T-helper 9 cell (primary cell): ENCODE measurements at places on chromosomes 6 and 20.

DNA sequence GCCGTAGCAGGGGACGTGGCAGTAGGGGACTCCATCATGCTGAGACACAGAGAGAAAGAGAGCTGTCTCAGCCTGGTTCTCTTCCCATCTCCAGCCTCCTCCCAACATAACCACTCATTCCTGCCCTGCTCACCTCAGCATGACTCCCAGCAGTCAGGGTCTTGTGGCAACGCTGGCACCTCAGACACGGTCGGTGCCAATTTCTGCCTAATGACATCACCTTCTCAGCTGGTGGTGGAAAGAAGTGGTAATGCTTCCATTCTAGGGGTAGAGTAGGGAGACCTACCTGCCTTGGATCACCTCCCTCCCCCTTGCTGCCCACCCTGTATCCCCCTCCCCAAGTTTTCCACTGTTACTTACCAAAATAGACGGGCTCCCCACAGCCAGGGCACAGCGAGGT, 2.5 kb downstream of the CRIP3 start:
- no peak for DNase-seq

- no peak for DNase-seq
Observed at GRCh38 chr6:23953976-23954375, 172.0 kb upstream of the NRSN1 start.

- DNase-seq, result no peak
Observed at GRCh38 chr20:48486065-48486464, 341.7 kb downstream of the PREX1 start.

DNA sequence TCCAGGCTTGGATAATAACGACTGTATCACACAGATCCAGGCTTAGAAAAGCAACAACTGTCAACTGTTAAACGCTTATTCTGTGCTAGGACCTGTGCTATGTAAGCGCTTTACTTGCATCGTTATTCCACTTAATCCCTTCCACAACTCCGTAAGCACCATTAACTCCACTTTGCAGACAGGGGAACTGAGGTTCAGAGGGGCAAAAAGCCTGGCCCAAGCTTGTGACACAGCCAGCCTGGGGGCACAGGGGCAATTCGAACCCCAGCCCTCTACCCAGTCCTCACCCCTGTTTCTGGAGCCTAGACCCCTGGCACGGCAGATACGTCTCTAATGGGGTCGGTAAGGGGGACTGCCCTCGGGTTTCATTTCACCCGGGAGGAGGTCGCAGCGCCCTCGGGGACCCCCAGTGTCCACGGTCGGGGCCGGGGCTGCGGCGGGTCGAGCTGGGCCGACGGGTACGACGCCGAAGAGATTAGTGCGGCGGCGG, 411 bp downstream of the DSN1 start:
- no peak for DNase-seq

- no peak for DNase-seq
Observed at GRCh38 chr20:25055711-25056495, 2.0 kb downstream of the ACSS1 start.

DNA sequence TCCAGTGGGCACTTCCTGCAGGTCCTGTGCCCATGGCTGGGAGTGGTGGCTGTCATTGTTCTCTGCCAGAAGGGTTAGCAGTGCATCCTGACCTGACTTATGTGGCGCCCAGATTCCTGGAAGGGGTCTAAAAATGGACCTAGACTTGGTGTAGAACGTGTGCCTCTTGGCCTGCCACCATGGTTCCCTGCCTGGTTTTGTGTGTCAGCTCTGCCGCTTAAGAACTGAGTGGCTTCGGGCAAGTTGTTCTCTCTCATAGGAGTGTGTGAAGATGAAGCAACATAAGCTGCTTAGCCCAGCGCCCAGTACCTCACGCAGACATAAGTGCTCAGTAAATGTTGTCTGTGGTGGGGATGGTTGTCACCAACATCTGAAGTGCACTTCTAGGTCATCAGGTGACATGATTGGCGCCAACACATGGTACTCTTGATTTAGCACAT, 52.1 kb downstream of the PTPN1 start:
- DNase-seq, result no peak

- no peak for DNase-seq
Observed at GRCh38 chr20:19530006-19530405, 228.1 kb upstream of the RIN2 start.

DNA sequence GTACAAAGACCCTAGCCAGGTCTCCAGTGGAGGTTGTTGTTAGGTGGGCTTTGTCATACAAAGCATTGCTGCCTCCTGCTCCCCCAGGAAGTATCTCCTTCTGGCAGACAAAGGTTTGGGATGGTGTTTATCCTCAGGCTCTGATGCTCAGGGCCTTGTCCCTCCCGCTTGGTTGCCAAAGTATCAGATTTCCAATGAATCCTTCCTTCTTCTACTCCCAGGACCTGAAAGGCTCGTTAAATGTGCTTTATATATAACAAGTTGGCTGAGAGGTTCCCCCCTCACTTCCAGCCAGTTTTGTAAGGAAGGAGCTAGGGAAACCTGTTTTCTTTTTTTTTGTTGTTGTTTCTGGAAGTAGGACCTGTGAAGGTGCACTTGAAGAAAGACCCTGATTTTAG, 14.4 kb downstream of the PTK7 start:
- DNase-seq, result no peak

DNA sequence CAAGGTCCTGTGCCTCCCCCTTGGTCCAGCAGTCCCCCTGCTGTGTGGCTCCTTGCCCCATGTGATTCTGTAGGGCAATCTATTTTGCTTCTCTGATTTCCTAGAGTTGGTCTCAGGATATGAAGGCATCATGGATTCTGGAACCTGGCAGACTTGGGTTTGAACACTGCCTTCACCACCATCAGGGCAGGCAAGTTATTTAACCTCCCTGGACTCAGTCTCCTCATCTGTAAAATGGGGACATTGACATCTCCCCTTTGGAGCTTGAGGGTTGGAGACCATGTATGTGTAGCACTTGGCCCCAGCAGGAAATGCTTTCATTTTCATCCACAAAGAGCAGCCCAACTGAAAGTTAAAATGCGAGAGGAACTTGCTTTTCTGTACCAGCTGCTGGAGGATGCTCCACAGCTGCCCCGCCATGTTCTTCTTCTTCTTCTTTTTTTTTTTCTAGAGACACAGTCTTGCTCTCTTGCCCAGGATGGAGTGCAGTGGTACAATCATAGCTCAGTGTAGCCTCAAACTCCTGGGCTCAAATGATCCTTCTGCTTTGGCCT, 6.7 kb downstream of the TOX2 start:
- DNase-seq, result no peak

- no peak for DNase-seq
Observed at GRCh38 chr6:161318456-161318855, 44.6 kb upstream of the AGPAT4 start.

- DNase-seq, result no peak
Observed at GRCh38 chr6:167708501-167709094, 118.1 kb upstream of the AFDN start.

DNA sequence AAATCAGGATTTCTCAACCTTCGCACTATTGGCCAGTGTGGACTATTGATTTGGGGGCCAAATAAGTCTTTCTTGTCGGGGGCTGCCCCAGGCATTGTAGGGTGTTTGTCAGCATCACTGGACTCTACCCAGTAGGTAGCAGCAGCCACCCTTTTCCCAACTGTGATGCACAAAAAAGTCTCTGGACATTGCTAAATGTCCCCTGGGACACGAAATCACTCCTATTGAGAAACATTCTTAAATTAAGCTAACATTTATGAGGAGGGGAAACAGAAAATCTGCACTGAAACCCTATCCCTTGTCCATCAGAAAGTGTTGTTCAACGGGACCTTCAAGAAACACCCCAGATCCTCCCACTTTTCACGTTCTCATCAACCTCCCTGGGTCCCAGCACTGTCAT, 54.2 kb downstream of the NFATC2 start:
- no peak for DNase-seq

- no peak for DNase-seq
Observed at GRCh38 chr6:42335896-42336295, 115.8 kb downstream of the TRERF1 start.

DNA sequence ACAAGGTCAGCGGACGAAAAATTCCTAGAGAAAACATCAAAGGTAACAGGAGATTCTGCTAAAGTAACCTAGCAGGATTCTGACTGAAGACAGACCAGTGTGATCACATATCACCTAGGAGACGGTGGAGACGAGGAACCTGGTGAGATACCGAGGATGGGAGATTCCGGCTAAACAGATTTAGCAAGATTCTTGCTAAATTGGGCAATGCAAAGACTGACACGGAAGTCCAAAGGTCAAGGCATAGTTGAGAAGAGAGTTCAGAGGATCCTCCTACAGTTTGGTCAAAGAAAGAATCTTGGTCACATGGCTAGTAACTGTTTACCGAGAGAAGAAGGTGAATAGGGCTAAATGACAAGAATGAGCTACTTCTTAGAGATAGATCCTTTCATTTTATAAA, 61.1 kb downstream of the TMEM170B start:
- no peak for DNase-seq

- no peak for DNase-seq
Observed at GRCh38 chr6:166774292-166774691, 147.2 kb upstream of the RPS6KA2 start.

DNA sequence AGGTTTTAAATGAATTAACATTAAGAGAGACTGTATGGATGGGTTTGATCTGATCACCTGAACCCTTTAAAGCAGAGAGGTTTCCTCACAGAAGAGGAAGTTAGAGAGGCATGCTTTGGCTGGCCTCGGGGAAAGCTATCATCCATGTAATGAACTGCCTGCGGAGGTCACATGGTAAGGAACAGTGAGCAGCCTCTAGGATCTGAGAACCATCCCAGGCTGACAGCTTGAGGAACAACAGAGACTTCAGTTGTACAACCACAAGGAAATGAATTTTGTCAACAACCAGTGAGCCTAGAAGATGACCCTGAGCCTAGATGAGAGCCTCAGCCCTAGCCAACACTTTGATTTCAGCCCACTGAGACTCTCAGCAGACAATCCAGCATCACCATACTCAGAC, 2.9 kb upstream of the COL21A1 start:
- no peak for DNase-seq

GRCh38 chr6:98547634-98548033, 286.7 kb upstream of the POU3F2 start:
- DNase-seq, result no peak

DNA sequence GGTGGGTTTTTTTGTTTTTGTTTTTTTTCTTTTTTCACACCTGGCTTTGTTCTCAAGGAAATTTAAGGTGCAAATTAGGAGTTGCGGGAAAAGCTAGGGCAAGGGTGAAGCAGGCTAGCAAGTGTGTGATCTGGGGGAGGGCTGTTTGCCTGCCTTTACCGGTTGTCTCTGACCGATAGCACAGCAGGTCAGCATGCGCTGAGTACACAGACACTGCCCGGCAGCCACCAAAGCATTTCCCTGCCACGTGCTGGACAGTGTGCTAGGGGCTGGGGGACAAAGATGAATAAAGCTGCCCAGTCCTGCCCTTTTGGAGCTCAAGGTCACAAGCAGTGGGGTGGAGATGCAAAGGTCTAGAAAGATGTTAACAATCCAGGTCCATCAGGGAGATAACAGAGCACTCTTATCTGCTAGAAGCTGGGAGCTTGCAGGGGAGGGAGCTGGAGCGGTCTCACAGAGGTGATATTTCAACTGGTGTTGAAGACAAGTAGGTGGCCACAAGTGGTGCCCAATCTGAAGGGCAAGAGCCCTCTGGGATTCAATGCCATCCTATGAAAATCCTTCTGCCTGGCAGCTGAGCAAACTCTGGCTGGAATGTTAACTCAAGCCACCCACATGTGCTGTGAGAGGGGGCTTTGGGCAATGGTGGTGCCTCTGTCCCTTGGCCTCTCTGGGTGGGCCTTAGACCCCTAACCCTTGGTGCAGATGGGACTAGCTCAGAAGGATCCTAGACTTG, 24.5 kb downstream of the TTBK1 start:
- no peak for DNase-seq

- DNase-seq, result no peak
Observed at GRCh38 chr6:54654381-54654780, 192.2 kb upstream of the FAM83B start.
